ENCODE measurements at places on chromosomes 4 and X. TPM values are rescaled to one million over a fixed set of nuclear protein-coding genes. Genes with fewer than 3 reads are reported as not detected.

SHOX gene
- polyA plus RNA-seq: 0.01 TPM

PRRG3 gene
- polyA plus RNA-seq: 2.1 TPM

TLR10 gene
- 2.2 TPM for polyA plus RNA-seq

DNA sequence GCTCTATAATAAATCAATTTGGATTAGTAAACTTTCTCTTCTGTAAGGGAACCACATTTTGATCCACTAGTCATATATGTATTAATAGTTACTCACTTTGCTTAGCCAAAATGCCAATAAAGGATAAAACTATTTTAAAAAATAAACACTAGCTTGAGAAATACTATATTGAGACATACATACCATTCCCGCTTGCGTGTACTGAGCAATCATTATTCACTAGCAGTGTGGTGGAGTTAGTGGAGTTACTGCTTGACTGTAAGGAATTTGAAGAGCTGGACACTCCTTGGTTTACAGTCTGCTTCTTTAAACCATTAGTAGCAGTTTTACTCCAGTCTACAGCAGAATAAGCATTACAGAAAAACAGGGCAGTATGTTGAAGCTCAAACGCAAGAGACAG is 10.8 kb upstream of the PHKA2 start:
- no peak for DNase-seq

- no peak for DNase-seq
These were observed 590.0 kb downstream of the FAT4 start for GRCh38 chr4:125904802-125905201.

CYBB gene
- polyA plus RNA-seq: 15.9 TPM

DNA sequence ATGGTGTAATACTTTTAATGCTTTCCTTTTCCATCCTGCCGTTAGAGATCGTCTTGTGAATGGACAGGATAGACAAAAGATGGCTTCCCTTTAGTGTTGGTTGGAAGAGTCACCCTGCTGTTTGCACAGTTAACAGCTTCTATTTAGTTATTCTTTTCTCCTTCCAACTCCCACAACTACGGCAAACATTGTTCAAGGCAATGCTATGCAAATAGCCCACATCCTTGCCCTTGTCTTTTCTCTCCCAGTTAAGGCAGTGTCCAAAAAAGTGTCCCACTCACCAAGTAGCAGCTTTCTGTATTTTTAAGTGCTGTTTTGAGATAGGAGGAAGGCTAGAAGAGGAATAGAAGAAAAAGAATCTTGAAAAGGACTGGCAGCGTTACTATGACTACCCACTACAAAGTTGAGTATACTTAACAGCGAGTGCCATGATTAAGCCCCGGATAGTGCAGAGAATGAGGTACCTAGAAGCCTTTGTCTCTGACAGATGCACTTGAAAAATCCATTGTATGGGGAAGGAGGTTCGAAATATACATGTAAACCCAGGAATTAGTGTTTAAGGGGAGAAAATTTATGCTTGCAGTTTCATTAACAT is 12.1 kb upstream of the RUFY3 start:
- no peak for DNase-seq

Measured in large intestine (tissue), 12 donors.